HFFc6 (cell line): ENCODE measurements at places on chromosomes 7 and 10. TPM values are rescaled to one million over a fixed set of nuclear protein-coding genes. Genes with fewer than 3 reads are reported as not detected.

GRCh38 chr7:106630648-106631047 lies 30.3 kb downstream of the CCDC71L start:
- DNase-seq = no peak

GRCh38 chr7:122790591-122790990 lies 87.9 kb upstream of the RNF148 start:
- no peak for DNase-seq

- DNase-seq = no peak
Observed at GRCh38 chr7:4655311-4655710, 26.8 kb upstream of the FOXK1 start.

GRCh38 chr10:107747851-107748250 lies 583.3 kb upstream of the SORCS1 start:
- no peak for DNase-seq

GRCh38 chr7:130970196-130970595 lies 236.2 kb upstream of the KLF14 start:
- DNase-seq = no peak

Gene CHAT
- not detected in 3 replicates for total RNA-seq

Gene TCF7L2
- total RNA-seq = 15.4 to 16.0 TPM (median 16.0 TPM) in 3 replicates

Gene ITGB8
- total RNA-seq = 0.08 TPM in 1 of 2 replicates, not detected in the other

DNA sequence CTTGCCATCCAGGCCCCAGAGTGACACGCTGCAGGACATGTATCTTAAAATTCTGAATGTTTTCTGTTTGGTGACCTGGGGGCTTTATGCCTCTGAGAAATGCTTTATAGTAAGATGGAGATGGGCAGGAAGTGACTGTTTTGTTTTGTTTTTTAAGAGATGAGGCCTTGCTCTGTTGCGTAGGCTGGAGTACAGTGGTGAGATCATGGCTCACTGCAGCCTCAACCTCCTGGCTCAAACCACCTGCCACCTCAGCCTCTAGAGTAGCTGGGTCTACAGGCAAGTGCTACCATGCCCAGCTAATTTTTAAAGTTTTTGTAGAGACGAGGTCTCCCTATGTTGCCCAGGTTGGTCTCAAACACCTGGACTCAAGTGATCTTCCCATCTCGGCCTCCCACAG lies 20.6 kb downstream of the ZNF777 start:
- no peak for DNase-seq
